Stimulated activated CD8-positive, alpha-beta memory T cell treated with anti-CD3 and anti-CD28 coated beads, Interleukin-15, amount 100 ng/mL, for 24 hours (primary cell): ENCODE measurements at places on chromosomes 11 and 22.
A peak's percentile ranks its signal among the peaks of the same experiment; 100 is the strongest.

DNA sequence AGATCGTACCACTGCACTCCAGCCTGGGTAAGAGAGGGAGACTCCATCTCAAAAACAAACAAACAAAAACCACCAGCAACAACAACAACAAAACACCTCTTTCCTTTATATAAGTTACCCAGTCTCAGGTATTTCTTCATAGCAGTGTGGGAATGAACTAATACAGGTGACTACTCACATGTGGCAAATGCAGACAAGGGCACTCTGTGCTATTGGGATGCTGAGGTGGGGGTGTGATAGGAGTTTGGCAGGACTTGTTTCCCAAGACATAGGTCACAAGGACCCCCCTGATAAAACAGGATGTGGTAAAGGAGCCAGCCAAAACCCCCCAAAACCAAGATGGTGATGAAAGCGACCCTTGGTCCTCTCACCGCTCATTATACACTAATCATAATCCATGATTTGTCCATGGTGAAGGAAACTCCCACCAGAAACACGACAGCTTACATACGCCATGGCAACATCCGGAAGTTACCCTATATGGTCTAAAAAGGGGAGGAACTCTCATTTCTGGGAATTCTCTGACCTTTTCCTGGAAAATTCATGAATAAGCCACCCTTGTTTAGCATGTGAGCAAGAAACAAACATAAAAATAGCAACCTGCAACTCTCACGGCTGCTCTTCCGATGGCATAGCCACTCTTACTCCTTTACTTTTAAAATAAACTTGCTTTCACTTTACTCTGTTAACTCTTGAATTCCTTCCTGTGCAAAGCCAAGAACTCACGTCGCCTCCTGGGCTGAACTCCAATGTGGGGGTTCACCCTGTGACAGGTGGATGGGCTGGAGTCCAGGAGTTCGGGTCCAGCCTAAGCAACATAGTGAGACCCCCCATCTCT, 18.8 kb upstream of the INCENP start:
- DNase-seq, result no peak

DNA sequence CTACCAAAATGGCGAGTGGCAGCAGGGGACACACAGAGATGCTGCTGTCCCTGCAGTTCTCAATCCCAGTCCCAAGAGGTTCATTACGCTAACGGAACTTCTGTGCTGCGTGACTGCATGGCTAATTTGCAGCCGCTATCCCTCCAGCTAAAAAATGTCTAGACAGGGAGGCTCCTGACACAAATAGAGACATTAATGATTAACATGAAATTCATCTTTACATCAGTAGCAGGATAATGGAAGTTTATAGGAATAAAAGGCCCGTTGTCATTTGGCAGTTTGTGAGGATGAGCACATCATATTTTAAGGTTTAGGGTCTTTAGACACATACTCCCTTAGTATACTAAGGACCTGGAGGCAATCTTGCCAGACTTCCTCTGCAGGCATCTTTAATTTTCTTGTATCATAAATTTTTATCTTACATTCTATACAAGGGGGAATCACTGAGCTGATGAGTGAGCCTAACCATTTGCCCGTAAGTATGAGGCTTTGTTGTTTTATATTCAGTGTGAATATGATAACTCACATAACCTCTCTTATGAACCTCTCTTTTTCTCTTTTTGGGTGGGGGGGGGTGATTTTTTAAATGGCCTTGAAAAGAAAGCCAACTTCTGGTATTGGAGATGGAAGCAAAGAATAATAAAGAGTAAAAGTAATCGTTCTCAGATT, 99.8 kb upstream of the OR9G4 start:
- no peak for DNase-seq

DNA sequence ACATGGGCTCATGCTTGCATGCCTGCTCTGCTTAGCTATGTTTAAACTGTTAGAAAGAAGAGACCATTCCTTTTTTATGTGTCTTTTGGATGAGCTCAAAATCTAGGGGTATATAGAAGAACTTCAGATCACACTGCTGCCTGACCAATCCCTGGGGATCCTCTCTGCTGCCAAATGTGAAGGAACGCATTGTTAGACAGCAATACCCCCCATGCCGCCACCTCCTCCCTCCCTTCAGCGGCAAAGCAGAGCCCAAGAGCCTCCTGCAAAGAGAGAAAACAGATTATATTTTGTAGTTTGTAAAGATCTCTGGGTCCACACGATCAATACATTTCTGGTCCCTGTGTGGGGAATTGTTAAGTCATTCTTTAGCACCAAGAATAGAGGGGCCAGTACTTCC, 677.6 kb downstream of the NTM start:
- DNase-seq, result no peak

- peak; percentile 16 for DNase-seq
Measured at GRCh38 chr11:34650528-34650927, 29.6 kb downstream of the EHF start.

DNA sequence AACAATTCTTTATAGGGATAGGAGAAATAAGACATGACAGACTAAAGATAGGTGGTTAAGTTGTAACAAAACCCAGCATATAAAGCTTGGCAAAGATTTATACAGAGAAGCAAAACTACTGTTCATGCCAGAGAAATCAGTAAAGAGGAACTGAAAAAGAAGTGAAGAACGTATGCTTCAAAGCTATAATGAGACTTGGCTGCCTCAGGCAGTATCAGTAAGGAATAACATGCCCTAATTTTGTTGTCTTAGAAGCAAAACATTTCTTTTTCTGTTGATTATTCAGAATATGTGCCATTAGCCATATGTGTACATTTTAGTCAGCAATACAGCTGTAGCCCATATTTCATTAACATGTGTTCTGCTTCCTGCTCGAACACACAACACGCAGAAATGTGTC, 403.2 kb downstream of the NELL1 start:
- DNase-seq, result no peak

- DNase-seq, result no peak
Measured at GRCh38 chr11:64211181-64211872, 4.8 kb downstream of the FERMT3 start.

- no peak for DNase-seq
Measured at GRCh38 chr22:43343670-43344519, 723 bp upstream of the SCUBE1 start.

DNA sequence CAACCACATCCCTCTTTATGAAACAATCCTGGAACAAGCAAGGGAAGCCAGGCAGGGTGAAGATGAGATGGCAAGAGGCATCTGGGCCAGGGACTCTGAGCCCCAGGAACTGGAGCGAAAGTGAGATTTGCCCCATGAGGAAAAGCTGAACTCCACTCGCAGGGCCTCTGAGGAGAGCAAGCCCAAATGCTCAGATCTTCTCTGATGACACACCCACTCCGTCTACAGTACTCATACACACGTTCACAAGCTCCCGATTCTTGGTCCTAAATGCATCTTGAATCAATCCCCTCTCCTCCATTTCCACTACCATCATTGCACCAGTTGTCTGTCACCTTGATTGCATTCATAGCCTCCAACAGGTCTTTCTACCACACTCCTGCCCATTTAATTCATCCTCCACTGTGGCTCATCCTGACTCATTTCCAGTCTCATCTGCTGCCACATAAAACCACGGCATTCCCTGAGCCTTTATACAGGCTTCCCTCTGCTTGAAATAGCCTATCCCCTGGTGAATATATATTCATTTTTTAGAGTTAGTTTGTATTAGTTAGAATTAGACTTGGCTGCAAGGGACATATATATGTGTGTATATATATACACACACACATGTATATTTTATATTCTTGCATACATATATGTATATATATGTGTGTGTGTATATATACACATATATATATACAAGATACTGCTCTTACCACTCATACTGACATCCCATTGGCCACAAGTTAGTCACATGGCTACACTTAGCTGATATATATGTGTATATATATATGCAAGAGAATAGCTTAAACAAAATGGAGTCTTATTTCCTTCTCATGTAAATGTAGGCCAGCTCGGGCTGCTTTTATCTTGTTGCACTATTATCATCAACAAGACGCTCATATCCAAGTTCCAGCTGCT, 1.4 kb upstream of the APOA5 start:
- no peak for DNase-seq

DNA sequence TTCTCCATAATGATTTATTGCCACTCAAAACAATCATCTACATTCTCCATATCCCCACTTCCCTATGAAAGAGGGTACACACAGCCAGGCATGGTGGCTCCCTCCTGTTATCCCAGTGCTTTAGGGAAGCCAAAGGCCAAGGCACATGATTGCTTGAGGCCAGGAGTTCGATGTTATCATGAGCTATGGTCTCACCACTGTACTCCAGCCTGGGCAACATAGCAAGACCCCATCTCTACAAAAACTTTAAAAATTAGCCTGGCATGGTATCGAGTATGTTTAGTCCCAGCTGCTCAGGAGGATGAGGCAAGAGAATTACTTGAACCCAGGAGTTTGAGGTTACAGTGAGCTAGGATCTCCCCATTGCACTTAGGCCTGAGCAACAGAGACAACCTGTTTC, 6.0 kb downstream of the HPS5 start:
- DNase-seq, result no peak

DNA sequence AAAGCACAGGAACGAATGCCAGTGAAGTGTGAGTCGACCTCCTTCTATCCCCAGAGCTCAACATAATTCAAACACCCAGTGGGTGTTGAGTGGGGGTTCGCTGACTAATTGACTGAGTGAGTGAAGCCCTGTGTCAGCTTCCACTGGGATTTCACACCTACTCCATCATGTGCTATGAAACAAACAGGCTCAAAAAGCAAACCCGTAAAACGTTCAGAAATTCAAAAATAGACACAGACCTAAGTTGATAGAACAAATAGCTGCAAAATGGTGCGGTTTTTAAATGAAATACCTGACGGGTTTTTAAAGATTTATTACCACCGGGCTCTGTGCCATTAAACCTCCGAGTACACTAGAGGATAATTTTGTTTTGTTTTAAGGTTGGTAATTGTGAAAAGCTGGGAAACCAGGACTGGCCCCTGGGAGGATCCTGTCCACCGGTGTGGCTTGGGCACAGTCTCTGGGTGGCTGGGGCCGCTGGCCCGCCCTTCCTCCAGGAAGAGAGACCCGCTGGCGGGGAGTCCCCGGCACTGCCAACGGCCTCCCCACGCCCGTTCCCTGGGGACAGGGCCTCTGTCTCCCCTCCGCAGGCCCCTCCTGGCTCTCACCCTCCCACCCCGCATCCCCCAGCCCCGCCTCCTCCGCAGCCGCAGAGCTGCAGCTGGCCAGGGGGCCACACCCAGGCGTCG, 13.6 kb downstream of the KCNJ5 start:
- no peak for DNase-seq

GRCh38 chr11:61881397-61881796, 9.9 kb downstream of the FADS3 start:
- no peak for DNase-seq

DNA sequence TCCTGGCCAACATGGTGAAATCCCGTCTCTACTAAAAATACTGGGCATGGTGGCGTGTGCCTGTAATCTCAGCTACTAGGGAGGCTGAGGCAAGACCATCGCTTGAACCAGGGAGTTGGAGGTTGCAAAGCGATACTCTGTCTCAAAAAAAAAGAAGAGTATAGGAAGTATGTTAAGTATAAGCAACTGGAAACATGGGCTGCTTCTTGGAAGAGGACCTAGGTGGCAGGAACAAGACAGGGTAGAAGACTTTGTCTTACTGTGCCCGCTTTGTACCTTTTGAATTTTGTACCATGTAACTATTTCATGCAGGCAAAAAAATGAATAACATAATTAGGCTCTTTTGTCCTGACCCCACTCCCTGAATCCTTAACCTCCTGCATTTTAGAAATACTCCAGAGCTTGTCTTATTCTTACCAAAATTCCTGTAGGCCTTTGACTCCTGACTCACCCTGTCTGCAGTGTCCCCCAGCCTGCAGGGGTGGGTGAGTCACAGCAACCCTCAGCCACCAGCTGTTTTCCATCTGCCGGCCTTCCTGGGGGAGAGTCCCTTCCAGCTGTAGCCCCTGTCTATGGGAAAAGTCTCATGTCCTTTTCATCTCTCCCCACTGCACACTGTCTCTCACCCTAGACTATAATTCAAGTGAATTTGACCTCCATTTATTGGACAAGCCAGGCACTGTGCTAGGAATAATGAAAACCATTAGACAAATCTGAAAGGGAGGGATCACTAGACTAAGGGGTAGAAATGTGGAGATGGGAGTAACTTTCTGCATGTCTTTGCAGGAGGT, 41.8 kb downstream of the TXN2 start:
- no peak for DNase-seq

DNA sequence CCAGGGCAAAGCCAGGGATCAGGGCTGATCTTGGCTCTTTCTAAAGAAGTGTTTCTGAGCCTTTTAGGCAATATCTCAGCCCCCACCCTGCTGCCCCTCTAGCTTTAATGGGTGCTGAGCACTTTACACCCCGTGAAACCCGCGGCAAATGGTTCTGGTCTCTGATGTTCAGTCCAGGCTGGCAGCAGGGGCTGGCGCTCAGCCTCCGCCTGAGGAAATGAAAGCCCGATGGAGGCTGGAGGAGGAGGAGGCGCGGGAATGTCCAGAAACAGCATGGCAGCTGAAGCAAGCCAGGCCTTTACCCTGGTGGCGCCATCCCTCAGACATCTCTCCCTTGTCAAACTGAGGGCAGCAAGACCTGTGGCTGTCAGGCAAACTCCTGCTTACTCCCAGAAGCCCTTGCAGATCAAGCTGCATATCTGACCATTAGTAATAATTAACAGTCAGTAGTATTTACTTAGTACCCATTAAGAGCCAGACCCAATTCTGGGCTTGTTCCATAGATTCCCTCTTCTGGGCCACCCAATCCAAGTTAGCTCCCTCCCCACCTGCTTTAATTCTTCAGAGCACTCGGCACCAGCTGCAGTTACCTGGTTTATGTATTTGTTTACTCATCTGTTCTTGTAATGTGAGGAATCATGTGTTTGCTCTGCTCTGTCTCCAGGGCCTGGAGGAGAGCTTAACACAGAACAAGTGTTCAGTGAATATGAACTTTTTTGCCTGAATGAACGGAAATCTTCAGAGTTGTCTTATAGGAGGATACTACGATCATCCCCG, 15.0 kb upstream of the ALX4 start:
- DNase-seq, result no peak

DNA sequence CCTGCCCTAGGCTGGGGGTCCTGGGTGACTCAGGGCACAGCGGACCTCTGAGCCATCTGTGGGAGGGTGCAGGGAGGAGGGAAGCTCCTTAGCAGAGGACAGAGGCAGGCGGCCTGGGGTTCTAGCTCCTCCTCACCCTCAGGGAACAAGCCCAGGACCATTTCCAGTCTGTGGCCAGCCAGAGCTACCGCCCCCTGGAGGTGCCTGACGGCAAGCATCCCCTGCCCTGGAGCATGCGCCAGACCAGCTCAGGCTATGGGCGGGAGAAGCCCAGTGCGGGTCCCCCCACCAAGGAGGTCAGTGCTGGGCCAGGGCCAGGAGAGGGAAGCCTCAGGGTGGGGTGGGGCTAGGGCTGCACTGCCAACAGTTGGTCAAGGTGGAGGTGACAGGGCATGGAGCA, 26.0 kb upstream of the LRRC10B start:
- DNase-seq, result no peak

- no peak for DNase-seq
Measured at GRCh38 chr11:2097356-2097997, 41.7 kb downstream of the IGF2 start.

- no peak for DNase-seq
Measured at GRCh38 chr11:8202516-8203413, 33.9 kb upstream of the RIC3 start.
